ENCODE measurements at places on chromosomes 11 and 22.

DNA sequence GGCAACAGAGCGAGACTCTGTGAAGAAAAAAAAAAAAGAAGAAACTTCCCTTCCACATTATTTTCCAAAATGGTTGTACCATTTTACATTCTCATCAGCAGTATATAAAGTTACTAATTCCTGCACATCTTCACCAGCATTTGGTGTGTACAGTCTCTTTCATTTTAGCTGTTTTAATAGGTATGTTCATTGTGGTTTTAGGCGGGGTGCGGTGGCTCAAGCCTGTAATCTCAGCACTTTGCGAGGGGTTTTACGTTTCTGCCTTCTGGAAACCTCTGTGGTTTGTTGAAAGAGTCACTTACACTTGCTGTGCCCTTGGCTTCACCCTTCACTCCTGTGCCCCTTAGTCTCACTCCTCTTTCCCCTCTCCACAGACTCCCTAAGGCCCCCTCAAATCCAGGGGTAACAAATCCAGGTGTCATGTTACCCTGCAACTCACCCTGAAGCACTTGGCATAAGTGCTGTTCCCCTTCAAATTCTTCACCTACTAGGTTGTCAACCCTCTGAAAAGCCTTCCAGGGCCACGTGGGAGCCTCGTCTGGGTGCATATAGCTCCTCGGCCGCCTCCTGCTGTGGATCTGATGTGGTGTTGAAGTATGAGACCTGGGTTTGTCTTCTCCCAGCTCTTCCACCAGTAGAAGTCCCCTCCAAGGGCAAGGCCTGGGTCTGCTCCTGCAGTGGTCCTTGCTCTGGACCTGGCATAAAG lies 20.8 kb downstream of the TOB2 start:
- no peak for DNase-seq

GRCh38 chr11:119780222-119780953 lies 51.4 kb upstream of the NECTIN1 start:
- no peak for DNase-seq

DNA sequence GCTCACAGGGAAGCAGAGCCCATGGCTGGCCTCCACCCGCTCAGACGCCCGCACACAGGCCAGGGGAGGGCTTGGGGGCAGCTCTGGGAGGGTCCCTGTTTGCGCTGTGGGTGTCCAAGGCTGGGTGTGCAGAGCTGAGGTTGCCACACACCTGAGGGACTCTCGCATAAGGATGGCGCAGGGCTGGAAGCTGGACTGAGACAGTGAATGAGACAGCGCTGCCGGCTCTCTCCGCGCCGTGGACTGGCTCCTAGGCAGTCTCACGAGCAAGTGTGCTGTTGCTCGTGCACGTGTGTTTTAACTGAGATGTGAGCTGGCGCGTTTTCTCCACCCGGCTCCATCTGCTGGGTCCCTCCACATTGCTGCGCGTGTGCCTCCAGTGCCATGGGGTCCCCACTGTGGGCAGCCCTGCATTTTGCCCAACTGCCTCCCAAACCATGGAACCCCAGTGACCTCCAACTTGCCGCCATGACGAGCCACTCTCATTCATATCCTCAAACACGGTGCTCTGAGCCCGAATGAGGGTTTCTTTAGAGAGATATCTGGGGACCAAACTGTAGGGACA lies 4.2 kb upstream of the BID start:
- no peak for DNase-seq

GRCh38 chr11:96474263-96474662 lies 84.5 kb downstream of the JRKL start:
- no peak for DNase-seq

- no peak for DNase-seq
These were observed 44.7 kb downstream of the DNAJC24 start for GRCh38 chr11:31414338-31414737.

DNA sequence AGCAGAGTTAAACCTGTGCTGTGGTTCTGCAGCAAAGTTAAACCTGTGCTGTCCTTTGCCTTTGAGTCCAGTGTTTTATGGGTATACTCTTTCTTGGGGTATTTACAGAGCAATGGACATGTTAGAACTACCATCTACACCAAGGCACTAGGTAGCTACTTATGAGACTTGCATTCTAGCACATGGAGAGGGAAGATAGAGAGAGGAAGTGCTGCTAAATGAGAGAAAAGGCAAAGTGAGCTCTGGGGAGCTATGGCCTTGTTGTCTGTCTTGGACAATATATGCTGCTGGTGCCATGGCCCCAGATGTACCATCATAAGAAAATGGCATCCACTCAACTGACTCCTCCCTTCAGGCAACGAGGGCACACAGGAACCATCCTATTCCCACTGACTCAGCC lies 91.5 kb downstream of the SLC1A2 start:
- DNase-seq: no peak

- no peak for DNase-seq
These were observed 90.8 kb upstream of the CLDN5 start for GRCh38 chr22:19615001-19615461.

- DNase-seq: no peak
These were observed 8.5 kb downstream of the HMBS start for GRCh38 chr11:119092880-119093842.

- no peak for DNase-seq
These were observed 8.7 kb downstream of the GRK2 start for GRCh38 chr11:67274768-67275605.

- DNase-seq: no peak
These were observed 87.3 kb downstream of the METTL15 start for GRCh38 chr11:28195449-28195848.

- DNase-seq: no peak
These were observed 10.8 kb upstream of the WEE1 start for GRCh38 chr11:9562716-9563115.

- no peak for DNase-seq
These were observed 9.0 kb downstream of the TP53AIP1 start for GRCh38 chr11:128933481-128934178.

GRCh38 chr11:66568124-66568916 lies at the start of gene CTSF:
TSS of gene CTSF (minus strand) at chr11:66568606. CDS start at chr11:66568486, 120 bp downstream.
- DNase-seq: no peak

DNA sequence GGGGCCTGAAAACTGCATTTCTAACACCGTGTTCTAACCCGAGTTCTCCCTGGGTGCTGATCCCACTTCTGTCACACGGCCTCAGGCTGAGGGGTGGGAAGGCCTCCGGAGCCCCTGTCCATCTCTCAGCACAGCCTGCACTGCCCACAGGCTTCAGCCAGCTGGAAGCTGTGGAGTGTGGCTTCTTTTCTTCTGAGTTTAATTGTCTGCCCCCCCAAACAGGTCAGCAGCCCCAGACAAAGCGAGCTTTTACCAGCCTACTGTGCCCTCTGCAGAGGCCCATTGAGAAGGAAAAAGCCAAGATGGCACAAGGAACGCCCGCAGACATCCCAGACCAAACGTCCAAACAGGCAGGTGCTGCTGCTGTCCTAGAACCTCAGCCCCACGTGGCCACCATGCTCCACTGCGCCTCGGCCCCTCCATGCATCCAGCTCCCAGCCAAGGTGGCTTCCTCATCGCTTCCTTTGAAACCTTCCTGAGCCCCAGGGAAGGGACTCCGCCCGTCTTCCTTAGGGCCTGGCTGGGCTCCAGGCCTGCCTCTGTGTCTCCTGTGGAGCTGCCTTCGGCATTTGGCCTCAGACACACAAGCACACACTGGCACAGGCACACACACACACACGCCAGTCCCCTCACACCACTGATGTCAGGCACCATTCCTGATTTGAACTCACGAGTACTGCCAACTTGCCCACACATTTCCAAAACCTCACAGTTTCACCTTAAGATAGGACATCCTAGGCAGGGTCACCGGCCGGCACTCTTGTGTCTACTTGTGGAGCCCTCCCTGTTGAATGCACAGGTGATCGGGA lies 1.7 kb downstream of the MOB2 start:
- no peak for DNase-seq

- no peak for DNase-seq
These were observed 48.9 kb downstream of the ST3GAL4 start for GRCh38 chr11:126404367-126404766.

- DNase-seq: no peak
These were observed 3.0 kb upstream of the NRGN start for GRCh38 chr11:124736736-124737135.

DNA sequence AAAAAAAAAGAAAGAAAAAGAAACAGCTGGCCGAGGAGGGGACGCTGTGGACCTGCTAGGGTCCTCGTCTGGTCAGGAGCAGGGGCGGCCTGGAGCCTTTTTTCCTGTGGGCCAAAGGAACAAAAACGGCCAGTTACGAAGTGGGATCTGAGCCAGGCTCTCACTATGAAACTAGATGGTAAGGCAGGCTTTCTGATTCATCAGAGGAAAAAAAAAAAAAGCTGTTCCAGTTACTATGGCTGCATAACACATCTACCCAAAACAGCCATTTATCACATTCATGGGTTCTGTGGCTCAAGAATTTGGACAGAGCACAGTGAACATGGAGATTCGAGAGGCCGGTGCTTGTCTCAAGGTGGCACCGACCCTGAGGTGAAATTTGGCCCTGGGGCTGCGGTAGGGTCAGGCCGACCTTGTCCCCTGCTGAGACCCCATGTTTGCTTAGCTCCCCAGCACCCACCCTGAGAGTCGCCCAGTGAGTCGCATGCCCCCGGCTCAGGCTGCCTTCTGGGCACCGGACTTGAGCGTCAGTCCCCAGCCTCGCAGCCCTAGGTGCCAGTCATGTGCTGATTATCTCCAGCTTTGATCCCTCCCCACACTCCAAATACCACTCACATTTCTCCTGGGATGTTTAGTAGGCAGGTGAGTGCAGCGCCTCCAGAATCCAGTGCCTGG lies 34.2 kb downstream of the MRGPRD start:
- no peak for DNase-seq

DNA sequence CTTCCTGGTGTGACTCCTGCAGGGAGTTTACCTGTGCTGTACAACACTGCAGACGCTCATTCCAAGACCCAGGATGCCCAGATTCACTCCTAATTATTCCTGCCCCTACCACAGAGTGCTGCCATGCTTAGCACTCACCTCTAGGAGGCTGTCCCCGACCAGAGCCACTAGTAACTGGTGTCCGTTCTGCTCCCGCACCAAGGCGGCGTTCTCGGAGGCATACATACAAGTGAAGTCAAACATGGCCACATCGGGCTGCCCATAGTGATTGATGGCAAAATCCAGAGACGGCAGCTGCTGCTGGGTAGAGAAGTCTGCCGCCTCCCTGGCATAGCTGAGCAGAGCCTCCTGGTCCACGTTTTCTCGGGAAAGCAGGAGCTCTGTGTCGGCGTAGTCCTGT lies 122.3 kb upstream of the BID start:
- no peak for DNase-seq

DNA sequence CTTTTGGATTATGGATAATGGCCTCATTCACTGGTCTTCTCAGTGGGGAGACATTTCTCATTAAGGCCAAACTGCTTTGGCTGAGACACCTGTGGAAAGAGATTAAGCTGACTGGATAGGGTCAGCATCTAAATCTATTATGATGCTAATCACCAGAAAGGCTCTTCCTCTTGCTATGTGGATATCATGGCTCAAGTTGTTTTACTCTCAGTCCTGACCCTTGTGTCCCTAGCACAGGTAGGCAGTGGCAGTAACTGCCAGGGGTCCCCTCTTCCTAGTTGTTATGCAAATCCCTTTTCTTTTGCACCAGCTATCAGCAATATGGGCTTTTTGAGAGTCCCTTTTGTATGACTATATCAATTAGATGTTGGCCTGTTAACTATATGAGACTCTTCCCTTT lies 335.7 kb upstream of the PLET1 start:
- no peak for DNase-seq

GRCh38 chr11:15195454-15196200 lies 80.9 kb downstream of the INSC start:
- no peak for DNase-seq

GRCh38 chr11:67468056-67468455 lies 995 bp downstream of the TMEM134 start:
- DNase-seq: no peak

- no peak for DNase-seq
These were observed 44.9 kb downstream of the ADM start for GRCh38 chr11:10349806-10350205.
